ENCODE measurements at places on chromosomes 2 and 18. TPM values are rescaled to one million over a fixed set of nuclear protein-coding genes. Genes with fewer than 3 reads are reported as not detected.

The CRYGC gene
- total RNA-seq: not detected

- DNase-seq: peak; percentile 3
Observed at GRCh38 chr18:69580107-69580506, 179.4 kb downstream of the DOK6 start.

The RPE gene
- total RNA-seq: 55.9 TPM

DNA sequence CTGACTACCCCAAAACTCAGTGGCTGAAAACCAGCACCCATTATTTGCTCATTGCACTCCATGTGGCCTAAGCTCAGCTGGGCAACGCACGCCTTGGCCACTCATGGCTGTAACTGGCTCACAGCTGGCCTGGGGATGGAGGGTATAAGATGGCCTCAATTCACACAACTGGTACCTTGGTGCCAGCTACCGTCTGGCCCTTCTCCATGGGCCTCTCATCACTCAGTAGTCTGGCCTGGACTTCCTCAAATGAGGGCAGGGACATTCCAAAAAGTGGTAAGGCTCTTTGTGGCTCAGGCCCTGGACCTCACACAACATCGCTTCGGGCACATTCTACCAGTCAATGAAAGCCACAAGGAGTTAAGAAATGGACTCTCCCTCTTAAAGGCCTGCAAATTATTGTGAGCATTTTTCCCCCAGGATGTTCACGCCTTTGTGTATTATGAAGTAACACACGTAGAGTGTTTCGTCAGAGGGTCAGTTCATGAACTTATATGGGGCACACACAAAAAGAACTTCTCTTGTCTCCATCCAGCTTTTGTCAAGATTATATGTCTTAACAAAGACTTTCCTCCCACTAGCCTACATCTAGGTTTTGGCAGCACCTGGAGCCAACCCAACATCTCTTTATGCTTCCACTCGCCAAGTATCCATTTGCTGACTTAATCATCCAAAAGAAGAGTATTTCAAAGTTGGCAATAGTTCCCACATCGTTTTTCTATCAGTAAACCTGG lies 145.2 kb downstream of the CCBE1 start:
- DNase-seq: no peak

GRCh38 chr2:233064530-233065199 lies 4.5 kb downstream of the INPP5D start:
- DNase-seq: no peak

DNA sequence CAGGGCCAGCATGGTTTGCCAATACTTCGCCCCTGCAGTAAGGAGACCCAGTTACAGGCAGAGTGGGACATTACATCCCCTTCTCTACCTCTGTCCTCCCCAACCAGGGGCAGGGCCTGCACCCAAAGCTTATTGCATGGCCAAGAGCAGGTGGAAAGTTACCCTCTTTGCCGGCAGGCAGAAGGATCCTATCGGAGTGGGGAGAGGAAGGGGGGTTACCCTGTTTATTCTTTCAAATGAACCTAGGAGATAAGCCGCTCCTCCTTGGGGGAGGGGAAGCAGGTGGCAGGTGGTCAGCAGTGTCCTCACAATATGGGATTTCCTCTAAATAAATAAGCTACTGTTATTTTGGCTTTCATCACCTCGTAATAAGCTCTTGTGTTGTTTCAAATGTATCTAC lies 53.9 kb downstream of the SPATS2L start:
- no peak for DNase-seq

Measured in activated CD8-positive, alpha-beta T cell treated with anti-CD3 and anti-CD28 coated beads for 36 hours (primary cell).